NCI-H460 (cell line): ENCODE measurements at places on chromosomes 3 and 15. TPM values are rescaled to one million over a fixed set of nuclear protein-coding genes. Genes with fewer than 3 reads are reported as not detected.

Gene CCR5
- total RNA-seq = 0.12 TPM in 1 of 2 replicates, not detected in the other

GRCh38 chr3:45489730-45490309 lies 101.4 kb downstream of the LARS2 start:
- DNase-seq = no peak

- no peak for DNase-seq
Observed at GRCh38 chr3:17182166-17182565, 297.4 kb downstream of the PLCL2 start.

DNA sequence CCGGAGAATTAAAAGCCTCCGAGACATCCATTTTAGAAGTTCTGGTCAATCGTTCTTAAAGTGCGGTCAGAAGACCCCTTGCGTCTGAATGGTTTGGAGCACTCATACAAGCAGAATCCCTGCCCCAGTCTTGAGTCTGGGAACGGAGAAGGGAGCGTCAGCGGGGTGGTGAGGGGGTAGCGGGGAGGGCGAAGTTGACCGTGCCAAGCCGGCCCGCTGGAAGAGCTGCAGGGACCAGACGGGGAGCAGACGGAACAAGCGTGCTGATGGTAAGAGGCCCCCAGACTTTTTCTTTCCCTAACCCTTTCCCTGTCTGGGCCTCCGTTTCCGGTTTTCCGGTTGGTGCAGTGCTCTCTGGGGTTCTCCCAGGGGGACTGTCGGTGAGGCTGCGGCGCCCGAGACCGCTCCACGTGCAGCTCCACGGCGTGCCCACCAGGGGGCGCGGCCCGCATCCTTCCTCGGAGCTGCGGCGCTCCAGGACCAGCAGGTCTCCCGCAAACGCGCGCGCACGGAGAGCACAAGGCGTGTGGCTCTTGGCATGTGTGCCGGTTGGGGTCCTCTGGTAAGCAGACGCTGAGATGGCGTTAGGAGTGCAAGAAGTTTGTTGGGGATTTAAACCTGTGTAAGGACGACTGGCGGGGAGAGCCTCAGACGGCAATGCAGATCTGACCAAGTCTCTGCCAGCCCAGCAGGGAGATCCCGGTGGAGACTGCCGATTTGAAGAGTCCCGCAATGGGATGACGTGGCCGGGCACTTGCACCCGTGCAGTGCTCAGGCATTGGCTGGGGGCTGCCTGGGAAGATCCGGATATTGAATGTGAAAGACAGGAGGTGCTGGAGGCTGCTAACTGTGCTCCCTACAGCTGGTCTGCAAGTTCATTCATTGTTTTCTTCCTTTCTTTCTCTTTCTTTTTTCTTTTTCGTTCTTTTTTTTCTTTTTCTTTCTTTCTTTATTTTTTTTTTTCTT lies 19.2 kb upstream of the CORO2B start:
- DNase-seq = peak; percentile 50

DNA sequence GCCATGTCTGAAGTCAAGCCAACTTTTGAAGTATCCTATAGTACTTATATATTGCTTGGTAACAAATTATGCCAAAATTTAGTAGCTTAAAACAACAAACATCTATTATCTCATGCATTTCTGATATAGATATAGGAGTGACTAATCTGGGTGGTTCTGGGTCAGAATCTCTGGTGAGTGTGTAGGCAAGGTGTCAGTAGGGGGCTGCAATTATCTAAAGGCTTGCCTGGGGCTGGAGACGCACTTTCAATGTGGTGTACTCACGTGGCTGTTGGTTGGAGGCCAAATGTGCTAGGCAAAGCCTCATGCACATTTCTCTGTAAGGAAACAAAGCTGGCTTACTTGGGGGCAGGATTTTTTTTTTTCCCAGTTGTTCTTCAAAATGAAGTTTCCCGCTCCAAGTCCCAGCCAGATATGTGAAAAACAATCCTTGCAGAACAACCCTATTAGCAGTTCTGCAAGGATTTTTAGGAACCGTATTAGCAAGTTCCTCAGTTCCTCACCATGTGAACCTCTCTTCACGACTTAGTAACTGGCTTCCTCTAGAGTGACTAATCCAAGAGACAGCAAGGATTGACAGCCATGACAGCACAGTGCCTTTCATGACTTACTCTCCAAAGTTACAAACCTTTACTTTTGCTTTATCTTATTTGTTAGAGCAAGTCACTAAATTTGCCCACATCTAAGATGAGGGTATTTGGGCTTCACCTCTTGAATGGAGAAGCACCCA lies 25.8 kb downstream of the GREM1 start:
- DNase-seq = no peak

DNA sequence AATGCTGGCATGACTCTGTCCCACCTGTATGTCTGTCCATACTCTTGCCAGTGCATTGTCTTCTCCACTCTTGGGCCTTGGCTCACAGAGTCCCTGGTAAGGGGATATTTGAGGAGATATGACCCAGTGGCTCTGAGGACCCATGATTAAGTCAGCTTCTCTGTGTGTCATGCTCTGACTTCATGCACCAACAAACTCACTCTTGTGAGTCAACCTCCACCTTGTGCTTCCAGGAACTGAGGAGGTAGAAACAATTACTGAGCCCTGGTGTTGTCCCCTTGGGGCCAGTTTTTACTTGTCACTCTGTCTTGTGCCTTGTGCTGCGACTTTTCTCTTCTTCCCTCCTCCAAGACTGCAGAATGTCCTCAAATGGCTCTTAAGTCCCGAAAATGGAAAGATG lies 127.1 kb downstream of the ABHD5 start:
- DNase-seq = no peak

DNA sequence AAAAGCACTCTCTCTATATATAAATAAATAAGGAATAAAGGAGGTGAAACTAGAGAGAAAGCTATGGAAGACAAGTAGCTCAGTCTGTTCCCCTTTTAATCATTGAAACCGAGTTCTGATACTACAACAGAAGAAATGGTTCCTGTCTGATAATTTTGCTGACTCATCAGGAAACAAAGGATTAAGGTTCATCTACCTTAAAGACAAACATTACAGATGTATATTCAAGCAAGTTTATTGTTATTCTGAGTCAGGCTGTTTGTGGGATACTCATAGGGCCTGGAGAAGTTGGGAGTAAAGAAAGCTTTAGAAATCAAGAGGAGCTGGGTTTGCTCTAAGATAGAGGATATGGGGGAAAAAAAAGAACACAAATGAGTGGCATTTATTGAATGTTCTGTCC lies 566.0 kb downstream of the ROBO2 start:
- DNase-seq = no peak

Gene GP5
- total RNA-seq = not detected in 2 replicates

Gene KNL1
- 24.8 and 25.2 TPM in 2 replicates for total RNA-seq

- DNase-seq = no peak
Observed at GRCh38 chr3:33915796-33916546, 117.5 kb downstream of the PDCD6IP start.

DNA sequence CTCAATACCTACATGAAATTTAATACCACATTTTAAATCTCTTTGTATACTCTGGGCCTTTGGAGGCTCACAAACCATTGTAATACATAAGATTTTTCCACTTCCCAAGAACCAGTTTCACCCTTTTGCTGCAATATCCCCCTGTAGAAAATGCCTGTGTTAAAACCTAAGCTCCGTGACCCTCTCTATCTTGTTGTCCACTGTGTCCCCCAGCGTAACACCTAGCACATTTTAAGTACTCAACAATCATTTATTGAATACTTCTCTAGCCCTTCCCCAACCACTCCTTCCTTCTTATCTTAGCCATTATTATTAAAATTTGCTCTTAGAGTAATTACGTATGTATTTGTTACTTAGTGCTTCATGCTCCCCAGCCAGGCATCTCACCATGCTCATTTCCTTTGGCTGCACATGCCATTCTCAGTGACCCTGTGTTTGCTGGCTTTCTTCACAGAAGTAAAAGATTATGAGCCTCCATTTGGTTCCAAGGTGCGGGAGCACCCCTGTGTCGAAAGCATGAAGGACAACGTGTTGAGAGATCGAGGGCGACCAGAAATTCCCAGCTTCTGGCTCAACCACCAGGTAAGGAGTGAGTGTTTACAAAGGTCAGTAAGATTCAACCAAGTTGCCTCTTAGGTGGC lies 81.6 kb downstream of the TGFBR2 start:
- DNase-seq = no peak

Gene LEO1
- total RNA-seq = 61.4 and 75.9 TPM in 2 replicates

- DNase-seq = no peak
Observed at GRCh38 chr3:186929685-186930084, 641 bp upstream of the ST6GAL1 start.

DNA sequence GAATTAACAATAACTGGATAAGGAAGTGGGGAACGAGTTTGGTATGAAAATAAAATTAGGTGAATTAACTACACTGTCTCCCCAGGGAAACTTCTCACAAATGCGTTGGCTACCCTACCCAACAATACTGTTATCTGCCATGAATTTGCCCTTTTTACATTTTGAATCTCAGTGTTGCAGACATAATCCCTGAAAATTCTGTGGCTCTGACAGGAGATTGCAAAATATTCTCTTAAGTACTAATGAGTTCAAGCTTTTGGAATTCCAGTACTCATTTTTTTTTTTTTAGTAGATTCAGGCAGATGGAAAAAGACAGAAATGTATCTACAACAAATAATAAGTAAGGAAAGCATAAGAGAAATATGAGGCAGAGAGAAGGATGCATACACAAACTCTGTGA lies 332.6 kb downstream of the LSAMP start:
- DNase-seq = no peak

DNA sequence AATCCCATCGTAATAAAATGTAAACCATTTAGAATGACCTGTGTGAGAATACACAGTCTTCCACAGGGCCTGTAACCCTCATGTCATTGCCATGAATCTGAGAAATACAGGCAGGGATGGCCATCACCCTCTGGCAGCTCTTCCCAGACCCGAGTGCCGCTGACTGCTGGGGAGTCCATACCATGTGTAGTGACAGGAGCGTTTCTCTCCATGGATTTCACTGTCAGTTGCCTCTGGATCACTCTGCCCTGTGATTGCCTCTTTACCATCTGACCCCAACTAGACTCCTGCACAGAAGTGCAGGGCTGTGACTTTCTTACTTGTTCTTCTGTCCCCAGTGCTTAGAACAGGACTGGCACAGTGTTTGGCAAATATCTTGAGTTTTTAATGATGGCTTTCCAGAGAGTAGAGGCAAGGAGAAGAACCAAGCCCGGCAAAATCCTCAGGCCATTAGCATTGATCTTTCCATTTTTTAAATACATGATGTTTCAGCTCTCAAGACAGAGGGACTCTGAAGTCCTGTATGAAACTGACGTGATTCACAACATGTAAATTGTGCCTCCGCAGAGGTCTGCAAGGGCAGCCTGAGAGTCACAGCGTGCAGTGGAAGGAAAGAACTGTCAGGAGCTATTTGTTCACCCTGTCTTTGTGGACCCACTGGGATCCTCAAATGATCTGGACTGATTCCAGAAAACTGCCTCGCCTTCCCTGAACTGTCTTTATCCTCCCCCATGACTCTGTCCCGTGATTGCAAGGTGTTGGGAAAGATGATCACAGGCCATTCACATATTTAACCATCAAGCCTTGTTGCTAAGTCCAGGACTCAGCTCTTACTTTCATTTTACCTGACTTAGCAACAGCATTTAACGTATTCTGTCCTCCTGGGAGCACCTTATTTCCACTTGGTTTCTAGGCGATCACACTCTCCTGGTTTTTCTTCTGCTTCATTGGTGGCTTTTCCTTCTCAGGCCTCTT lies 354.9 kb downstream of the EPHB1 start:
- no peak for DNase-seq

GRCh38 chr15:84888639-84889038 lies 4.2 kb downstream of the SLC28A1 start:
- no peak for DNase-seq
